NCI-H2171 treated with DMSO at 0.1 percent for 48 hours (cell line): ENCODE measurements at places on chromosomes 6 and 20.
A peak's percentile ranks its signal among the peaks of the same experiment; 100 is the strongest.

GRCh38 chr6:108734271-108734922 lies 113.8 kb upstream of the ARMC2 start:
- no peak for DNase-seq

DNA sequence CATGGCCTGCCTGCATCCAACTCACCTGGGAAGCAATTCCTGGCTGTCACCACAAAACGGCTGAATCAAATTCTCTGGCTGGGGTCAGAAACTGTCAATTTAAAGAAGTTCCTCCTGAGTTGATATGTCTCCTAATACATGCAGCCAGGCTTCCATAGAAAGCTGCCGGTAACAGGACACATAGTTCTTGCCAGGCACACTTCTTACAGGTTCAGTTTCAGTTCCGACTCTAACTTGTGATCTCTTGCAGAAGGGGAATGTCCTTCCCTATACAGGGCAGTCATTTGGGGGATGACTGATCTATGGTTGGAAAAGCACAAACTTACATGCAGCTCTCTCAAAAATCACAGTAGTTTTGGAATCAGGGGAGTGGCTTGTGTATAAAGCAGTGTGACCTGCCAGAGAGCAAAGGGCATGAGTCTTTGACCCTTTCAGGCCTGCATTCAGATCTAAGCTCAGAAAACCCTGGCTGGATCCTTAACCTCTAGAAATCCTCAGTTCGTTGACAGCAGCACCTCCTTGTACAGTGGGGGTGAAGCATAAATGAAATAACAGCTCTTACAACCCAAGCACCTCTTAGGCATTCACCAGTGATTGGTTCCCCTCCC lies 195.6 kb downstream of the SCP2D1 start:
- no peak for DNase-seq

DNA sequence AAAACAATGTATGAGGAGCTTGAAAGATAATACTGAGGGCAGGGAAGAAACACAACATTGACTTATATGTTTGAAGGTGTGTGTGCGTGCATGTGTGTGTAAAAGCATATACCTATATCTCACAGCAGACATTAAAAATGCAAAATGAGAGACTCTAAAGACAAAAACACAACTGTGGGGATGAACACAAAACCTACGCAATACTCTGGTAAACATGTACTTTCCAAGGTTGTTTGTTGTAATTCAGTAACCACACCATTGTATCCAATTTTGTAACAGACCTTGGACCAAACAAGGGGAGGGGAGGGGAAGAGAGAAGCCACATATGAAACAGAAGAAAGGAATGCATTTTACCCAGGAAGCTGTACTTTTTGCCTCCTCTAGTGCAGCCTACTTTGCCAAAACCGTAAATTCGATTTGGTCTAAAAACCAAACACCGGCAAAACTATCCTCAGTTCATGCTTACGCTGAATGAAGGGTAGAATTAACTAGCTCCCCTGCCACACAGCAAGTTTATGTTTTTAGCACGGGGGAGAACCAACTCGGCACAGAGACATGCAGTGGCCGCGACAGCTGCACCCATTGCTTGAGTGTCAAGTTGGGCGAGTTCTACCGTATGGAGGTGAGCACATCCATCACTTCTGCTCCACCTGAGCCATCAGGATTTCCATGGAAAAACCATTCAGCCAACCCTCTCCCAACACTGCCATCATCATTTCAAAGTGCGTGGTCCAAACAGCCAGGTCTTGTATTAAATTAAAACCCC lies 50.0 kb downstream of the CNKSR3 start:
- no peak for DNase-seq

- DNase-seq = no peak
These were observed 19.5 kb upstream of the RALGAPA2 start for GRCh38 chr20:20731945-20732296.

- no peak for DNase-seq
These were observed 285.1 kb downstream of the CENPW start for GRCh38 chr6:126625019-126625418.

DNA sequence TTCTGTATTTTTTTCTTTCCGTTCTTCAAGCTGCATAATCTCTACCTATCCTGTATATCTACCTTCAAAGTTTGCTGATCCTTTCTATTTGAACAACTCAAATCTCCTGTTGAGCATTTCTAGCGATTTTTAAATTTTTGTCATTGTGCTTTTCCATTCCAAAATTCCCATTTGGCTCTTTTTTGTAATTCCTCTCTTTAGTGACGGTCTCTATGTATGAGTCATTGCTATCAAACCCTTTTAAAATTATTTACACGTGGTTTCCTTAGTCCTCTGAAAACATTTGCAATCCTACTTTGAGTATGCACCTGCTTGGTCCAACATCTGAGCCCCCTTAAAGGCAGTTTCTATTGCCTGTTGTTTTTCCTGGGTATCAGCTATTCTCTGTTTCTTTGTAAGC lies 100.5 kb upstream of the FOXC1 start:
- no peak for DNase-seq

DNA sequence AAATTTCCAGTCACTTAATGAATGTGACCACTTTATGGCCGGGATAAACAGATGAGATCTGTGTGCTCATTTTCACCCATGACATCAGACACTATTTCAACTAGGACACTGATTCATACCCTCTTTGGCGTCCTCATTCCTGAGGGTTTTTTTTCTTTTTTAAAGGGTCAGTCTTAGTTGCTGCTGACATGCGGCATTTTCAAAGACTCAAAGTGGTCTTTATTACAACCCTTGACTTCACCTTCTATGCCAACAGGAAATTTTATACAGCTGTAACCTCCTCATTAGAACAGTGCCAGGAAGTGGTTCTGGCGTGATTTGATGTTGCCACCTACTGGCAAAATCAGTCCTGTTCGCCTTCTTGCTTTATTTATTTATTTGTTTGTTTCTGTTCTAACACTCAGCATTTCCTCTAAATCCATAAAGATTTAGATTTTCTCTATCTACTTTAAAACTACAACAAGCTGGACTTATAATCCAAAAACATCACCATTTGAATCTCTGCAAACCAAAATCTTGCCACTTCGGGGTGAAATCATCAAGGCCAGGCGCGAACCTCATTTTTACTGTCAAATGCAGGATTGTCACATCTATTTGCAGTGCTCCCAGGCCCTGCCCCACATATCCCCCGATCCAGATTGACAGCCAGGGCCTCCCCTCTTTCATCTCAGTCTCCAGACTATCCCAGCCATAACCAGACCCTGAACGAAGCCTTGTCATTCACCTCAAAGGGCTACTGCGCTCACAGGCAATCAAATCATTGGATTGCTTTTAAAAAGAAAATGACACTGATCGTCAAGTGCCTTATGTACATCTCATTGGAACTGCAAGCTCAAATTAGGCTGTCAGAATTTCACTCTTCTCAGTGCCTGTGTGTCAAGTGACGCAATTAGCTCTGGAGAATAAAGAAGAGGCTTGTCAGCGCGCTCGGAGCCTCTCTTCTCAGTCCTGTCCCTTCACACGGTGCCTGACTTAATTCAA lies 77.5 kb downstream of the C6orf118 start:
- no peak for DNase-seq

DNA sequence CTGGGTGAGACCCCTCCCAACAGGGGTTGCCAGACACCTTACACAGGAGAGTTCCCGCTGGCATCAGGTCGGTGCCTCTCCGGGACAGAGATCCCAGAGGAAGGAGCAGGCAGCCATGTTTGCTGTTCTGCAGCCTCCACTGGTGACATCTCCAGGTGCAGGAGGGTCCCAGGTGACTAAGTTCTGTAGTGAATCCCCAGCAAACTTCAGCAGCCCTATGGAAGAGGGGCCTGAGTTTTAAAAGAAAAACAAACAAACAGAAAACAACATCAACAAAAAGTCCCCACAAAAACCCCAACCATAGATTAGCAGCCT lies 515.1 kb downstream of the FRK start:
- DNase-seq = no peak

- no peak for DNase-seq
These were observed 294.6 kb upstream of the POU3F2 start for GRCh38 chr6:98539741-98540140.

GRCh38 chr20:63941282-63942081 lies 14.7 kb downstream of the UCKL1 start:
- peak; percentile 44 for DNase-seq

- no peak for DNase-seq
These were observed 44.0 kb upstream of the CAP2 start for GRCh38 chr6:17349427-17349826.

GRCh38 chr6:4615891-4616290 lies 160.3 kb upstream of the CDYL start:
- DNase-seq = no peak
